ENCODE measurements at places on chromosomes 12 and 14. TPM values are rescaled to one million over a fixed set of nuclear protein-coding genes. Genes with fewer than 3 reads are reported as not detected.

LYSET gene
- 12.9 TPM for total RNA-seq

OAS1 gene
- total RNA-seq: 46.4 TPM

FMNL3 gene
- total RNA-seq: 49.6 TPM

FAM90A1 gene
- not detected for total RNA-seq

TMEM63C gene
- not detected for total RNA-seq

TCP11L2 gene
- total RNA-seq: 9.4 TPM

SERPINA10 gene
- total RNA-seq: not detected

CCDC85C gene
- total RNA-seq: 28.2 TPM

PIWIL1 gene
- total RNA-seq: not detected

MTA1 gene
- total RNA-seq: 33.2 TPM

WNT5B gene
- total RNA-seq: not detected

ADAM20 gene
- total RNA-seq: not detected

RNFT2 gene
- 2.3 TPM for total RNA-seq

LRRK2 gene
- total RNA-seq: 0.33 TPM

NPFF gene
- not detected for total RNA-seq

FLRT2 gene
- total RNA-seq: 35.6 TPM

OR6C76 gene
- not detected for total RNA-seq

OR6C1 gene
- total RNA-seq: not detected

EAPP gene
- 18.4 TPM for total RNA-seq

TCTN2 gene
- total RNA-seq: 7.3 TPM

MYF5 gene
- not detected for total RNA-seq

KLHL33 gene
- 0.34 TPM for total RNA-seq

ERGIC2 gene
- 69.0 TPM for total RNA-seq

KITLG gene
- total RNA-seq: 80.9 TPM

TEX52 gene
- not detected for total RNA-seq

VWF gene
- 837 TPM for total RNA-seq

CCDC197 gene
- not detected for total RNA-seq

TSPAN8 gene
- not detected for total RNA-seq

AVPR1A gene
- total RNA-seq: not detected

MFAP5 gene
- total RNA-seq: not detected

SLC17A8 gene
- not detected for total RNA-seq

TAS2R14 gene
- total RNA-seq: 0.07 TPM

RABGGTA gene
- total RNA-seq: 33.1 TPM

MIP gene
- not detected for total RNA-seq
